ENCODE measurements at places on chromosomes 7 and 10.
A peak's percentile ranks its signal among the peaks of the same experiment; 100 is the strongest.

- DNase-seq: no peak
These were observed 138.9 kb downstream of the CACNB2 start for GRCh38 chr10:18279173-18279572.

- DNase-seq: peak; percentile 20
These were observed 10.4 kb downstream of the ABLIM1 start for GRCh38 chr10:114647545-114648138.

- no peak for DNase-seq
These were observed 14.8 kb downstream of the NFE2L3 start for GRCh38 chr7:26166684-26167266.

- DNase-seq: peak; percentile 80
These were observed 186.7 kb upstream of the HGF start for GRCh38 chr7:81956520-81956919.

- DNase-seq: no peak
These were observed 171.1 kb upstream of the GRB10 start for GRCh38 chr7:50953820-50954219.

GRCh38 chr7:1818575-1819258, 148.6 kb downstream of the ELFN1 start:
- no peak for DNase-seq

Data from lung microvascular endothelial cell (primary cell).